ENCODE measurements at places on chromosomes 6 and 20. TPM values are rescaled to one million over a fixed set of nuclear protein-coding genes. Genes with fewer than 3 reads are reported as not detected.

THBS2 gene
- not detected for total RNA-seq

ZNF165 gene
- 0.48 TPM for total RNA-seq

PTPRT gene
- not detected for total RNA-seq

F13A1 gene
- not detected for total RNA-seq

FLRT3 gene
- total RNA-seq: not detected

TFAP2D gene
- total RNA-seq: not detected

CYP39A1 gene
- not detected for total RNA-seq

UFL1 gene
- total RNA-seq: 16.0 TPM

RSPO4 gene
- not detected for total RNA-seq

MBOAT1 gene
- 1.9 TPM for total RNA-seq

MCHR2 gene
- total RNA-seq: not detected

NKX2-2 gene
- not detected for total RNA-seq

SLC22A16 gene
- not detected for total RNA-seq

LGSN gene
- total RNA-seq: not detected

COX4I2 gene
- not detected for total RNA-seq

KHDC1L gene
- 0.50 TPM for total RNA-seq

ARG1 gene
- total RNA-seq: not detected

SLC44A4 gene
- total RNA-seq: not detected

CST9 gene
- not detected for total RNA-seq

LY6G6D gene
- not detected for total RNA-seq

SPACA1 gene
- not detected for total RNA-seq

LIN28B gene
- not detected for total RNA-seq

ULBP2 gene
- 0.98 TPM for total RNA-seq

TP53TG5 gene
- total RNA-seq: not detected

HLA-DRB5 gene
- total RNA-seq: 53.6 TPM

GJA1 gene
- not detected for total RNA-seq

CCR6 gene
- total RNA-seq: 0.17 TPM

PACRG gene
- total RNA-seq: not detected

SLC22A1 gene
- total RNA-seq: 11.0 TPM

TRAM2 gene
- 2.5 TPM for total RNA-seq

GPR6 gene
- total RNA-seq: not detected

ZSCAN31 gene
- total RNA-seq: 0.40 TPM

CFB gene
- 0.40 TPM for total RNA-seq

NUDT3 gene
- 15.4 TPM for total RNA-seq

IRF4 gene
- 388 TPM for total RNA-seq

Measured in natural killer cell treated with Interleukin-12 subunit alpha and Interleukin-12 subunit beta and Interleukin-15 and Interleukin-18, amount 100 ng/mL, for 72 hours (primary cell).